ENCODE measurements at places on chromosomes 3 and 15. TPM values are rescaled to one million over a fixed set of nuclear protein-coding genes. Genes with fewer than 3 reads are reported as not detected.

- no peak for DNase-seq
Measured at GRCh38 chr3:16516695-16517481, 3.4 kb upstream of the RFTN1 start.

GRCh38 chr15:66701422-66702034, 508 bp upstream of the SMAD6 start:
- DNase-seq, result peak; percentile 60

DNA sequence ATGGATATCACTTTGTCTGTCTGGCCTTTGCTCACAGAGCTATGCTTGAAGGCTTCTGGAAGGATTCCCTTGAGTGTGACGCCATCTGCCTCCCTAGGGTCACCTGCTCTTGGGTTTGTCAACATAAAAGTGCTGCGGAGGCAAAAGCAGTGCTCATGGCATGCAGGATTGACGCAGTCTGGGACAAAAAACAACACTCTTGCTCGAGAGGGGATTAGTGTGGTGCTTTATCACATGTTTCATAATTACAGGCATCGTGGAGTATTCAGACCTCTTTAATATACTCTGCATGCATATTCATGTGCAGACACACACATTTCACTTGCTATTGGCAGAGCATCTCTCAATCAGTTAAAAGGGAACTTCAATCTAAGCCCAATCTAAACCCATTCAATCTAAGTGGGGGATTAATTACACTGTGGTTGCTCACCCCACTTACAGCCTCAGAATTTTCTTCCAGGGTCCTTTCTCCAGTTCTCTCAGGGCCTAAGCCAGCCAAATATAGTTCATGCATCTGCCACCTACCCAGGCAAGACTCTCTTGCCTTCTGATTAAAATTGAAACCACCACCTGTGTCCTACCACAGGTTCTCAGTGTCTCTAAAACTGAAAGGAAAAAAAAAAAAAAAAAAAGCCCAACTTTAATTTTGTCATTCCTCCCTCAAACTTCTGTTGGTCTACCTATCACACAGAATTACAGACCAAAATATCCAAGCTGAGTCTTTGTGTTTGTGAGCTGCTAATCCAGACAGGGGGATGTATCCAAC, 75.6 kb downstream of the BFSP2 start:
- no peak for DNase-seq

DNA sequence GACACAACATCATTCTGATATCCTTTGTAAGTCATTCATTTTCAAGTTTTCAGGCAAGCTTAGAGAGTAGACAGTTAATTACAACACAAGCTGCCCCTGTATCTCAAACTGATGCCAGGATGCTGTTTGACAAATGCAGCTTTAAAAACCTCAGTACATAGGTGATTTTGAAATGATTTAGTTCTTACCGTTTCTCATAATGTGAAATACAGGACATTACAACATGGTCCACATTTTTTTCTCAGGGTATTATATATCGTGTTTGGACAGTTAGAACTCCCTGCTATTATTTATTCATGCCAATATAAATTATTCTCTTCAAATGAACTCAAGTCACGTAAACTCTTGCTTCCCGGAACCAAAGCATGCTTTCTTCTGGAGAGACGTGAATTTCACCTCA, 1013.9 kb downstream of the EPHA3 start:
- no peak for DNase-seq

- no peak for DNase-seq
Measured at GRCh38 chr3:39126532-39127071, 19.1 kb downstream of the TTC21A start.

- no peak for DNase-seq
Measured at GRCh38 chr3:109819734-109820133, 482.4 kb upstream of the DPPA4 start.

DNA sequence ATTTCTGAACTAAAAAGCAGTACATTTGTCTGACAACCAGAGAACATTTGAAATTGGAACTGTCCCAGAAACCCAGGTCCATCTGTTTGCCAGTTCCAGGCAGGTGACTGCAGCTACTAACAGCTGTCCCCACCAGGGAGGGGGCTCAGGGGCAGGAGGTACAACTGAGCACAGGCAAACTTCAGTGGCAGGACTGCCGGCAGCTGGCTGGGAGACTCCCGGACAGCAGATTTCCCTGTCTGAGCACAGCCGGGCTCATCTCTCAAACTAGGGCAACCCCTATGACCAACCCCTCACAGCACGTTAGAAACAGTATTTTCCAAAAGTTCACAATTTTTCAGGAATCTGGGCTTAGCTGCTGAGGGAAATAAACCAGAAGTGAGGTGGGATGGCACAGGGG, 88.8 kb downstream of the MEGF11 start:
- DNase-seq, result no peak

GRCh38 chr3:43759297-43759782, 68.6 kb downstream of the ABHD5 start:
- no peak for DNase-seq

DNA sequence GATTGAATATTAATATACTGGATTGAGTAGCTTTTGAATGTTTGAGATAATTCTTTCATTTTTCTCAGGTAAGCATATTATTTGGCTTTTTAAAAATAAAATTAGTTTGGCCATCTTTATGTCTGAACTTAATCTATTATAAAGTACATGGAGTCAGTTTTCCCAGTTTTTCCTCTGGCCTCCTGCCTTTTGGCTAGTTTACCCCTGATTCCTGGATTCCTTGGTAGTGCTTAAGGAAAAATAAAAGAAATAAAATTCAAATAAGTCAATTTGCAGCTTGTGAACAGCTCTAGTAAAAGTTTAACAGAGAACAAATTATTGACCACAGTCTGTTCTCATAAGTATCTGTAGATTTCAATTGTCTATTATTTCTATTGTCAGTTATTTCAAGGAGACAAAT, 89.4 kb downstream of the COL6A6 start:
- no peak for DNase-seq

GRCh38 chr3:144129536-144130214, 158.1 kb downstream of the DIPK2A start:
- DNase-seq, result no peak

DNA sequence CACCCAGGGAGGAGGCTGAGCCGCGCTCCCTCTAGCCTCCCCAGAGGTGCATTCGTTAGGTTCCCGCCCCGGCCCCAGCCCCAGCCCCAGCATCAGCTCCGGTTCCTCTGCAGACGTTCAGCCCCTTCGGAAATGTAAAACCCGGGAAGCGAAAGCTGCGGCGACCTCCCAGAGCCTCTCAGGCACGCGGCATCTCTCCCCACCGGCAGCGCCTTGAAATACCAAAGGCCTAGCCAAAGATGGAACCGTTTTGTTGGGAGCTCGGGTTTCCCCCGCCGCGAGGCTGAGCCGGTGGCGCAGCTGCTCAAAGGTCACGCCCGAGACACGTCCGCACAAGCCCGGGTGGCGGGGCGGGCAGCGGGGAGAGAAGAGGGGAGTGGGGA, 77.8 kb upstream of the HES1 start:
- no peak for DNase-seq

GRIP2 gene
- total RNA-seq, result 1.0 TPM
